ENCODE measurements at places on chromosomes 13 and 19. TPM values are rescaled to one million over a fixed set of nuclear protein-coding genes. Genes with fewer than 3 reads are reported as not detected.

Gene PLPP2
- 66.4 TPM for total RNA-seq

Gene CEACAM21
- 0.52 TPM for total RNA-seq

Gene ADPRHL1
- total RNA-seq = 6.0 TPM

Gene ZNF208
- 36.6 TPM for total RNA-seq

Gene FUT2
- total RNA-seq = 3.4 TPM

Gene BRME1
- 3.0 TPM for total RNA-seq

Gene KIRREL2
- 42.5 TPM for total RNA-seq

Gene LILRB5
- 3.1 TPM for total RNA-seq

GRCh38 chr13:59016250-59016649 lies 1147.5 kb downstream of the DIAPH3 start:
- DNase-seq = no peak

- peak; percentile 68 for DNase-seq
Observed at GRCh38 chr19:1168572-1169410, 5.3 kb downstream of the SBNO2 start.

DNA sequence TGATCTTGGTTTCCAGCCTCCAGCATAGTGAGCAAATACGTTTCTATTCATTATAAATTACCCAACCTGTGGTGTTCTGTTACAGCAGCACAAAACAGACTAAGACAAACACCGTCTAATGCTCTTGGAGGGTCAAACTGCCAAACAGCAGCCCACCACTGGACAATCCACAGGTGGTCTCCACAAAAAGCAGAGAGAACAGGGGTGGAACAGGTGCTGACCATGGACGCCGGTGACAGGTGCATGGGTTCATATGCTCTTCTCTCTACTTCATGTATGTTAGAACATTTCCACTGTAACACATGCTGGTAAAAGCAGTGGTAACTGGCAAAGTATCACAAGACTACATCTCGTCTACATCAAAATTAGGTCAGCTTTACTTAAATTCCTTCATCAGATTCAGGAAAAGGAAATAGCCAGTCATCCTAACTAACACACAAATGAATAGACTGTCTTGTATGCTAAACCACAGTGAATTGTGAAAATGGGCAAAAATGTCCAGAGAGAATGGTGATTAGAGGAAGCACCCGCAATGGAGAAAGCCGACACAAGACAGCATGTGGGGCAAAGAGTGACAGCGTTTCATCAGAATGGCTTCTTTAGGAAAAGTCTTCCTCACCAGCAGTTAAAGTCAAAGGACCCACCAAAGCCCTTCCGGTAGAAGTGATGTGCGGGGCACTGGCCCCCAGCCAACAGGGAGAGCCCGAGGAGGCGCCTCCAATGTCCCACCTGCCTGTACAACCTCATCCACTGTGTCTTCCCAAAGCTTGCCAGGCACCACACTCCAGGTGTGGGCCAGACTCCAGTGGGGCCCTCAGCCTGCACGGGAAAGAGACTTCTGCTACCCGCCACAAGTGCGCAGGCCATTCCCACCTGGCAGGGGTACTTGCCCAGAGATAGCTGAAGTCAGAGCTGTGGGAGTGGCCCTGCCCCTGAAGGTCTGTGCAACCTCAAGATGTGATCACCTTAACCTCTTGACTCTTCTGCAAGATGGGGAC lies 6.5 kb downstream of the CARS2 start:
- DNase-seq = no peak

DNA sequence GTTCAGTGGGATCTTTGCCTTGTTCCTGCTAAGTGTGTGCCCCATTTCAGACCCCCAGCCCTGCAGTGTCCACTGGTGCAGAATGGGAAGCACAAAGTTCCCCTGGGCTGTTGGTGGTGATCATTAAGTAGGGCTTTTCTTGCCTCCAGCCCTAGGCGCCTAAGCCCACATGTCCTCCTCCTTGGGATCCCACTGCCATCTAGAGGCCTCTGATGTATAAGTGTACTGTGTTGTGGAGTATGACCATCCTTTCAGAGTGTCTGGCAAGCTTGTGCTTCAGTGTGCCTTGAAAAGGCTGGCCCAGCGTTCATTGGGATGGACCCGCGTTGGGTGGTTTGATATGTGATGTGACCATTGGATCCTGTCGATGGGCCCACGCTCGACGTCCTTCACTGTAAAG lies 71.2 kb downstream of the WASF3 start:
- DNase-seq = no peak

- no peak for DNase-seq
Observed at GRCh38 chr13:19345158-19345557, 163.5 kb upstream of the TUBA3C start.

GRCh38 chr19:6971366-6971765 lies 49.9 kb downstream of the MBD3L2B start:
- no peak for DNase-seq

- no peak for DNase-seq
Observed at GRCh38 chr19:4993683-4994082, 24.8 kb downstream of the KDM4B start.

GRCh38 chr13:98648686-98649085 lies 71.8 kb upstream of the STK24 start:
- DNase-seq = no peak

- peak; percentile 28 for DNase-seq
Observed at GRCh38 chr13:40477623-40478608, 188.5 kb downstream of the FOXO1 start.

- DNase-seq = no peak
Observed at GRCh38 chr19:12979974-12980373, 10.6 kb downstream of the DAND5 start.

- no peak for DNase-seq
Observed at GRCh38 chr13:49022472-49023144, 46.9 kb downstream of the FNDC3A start.

DNA sequence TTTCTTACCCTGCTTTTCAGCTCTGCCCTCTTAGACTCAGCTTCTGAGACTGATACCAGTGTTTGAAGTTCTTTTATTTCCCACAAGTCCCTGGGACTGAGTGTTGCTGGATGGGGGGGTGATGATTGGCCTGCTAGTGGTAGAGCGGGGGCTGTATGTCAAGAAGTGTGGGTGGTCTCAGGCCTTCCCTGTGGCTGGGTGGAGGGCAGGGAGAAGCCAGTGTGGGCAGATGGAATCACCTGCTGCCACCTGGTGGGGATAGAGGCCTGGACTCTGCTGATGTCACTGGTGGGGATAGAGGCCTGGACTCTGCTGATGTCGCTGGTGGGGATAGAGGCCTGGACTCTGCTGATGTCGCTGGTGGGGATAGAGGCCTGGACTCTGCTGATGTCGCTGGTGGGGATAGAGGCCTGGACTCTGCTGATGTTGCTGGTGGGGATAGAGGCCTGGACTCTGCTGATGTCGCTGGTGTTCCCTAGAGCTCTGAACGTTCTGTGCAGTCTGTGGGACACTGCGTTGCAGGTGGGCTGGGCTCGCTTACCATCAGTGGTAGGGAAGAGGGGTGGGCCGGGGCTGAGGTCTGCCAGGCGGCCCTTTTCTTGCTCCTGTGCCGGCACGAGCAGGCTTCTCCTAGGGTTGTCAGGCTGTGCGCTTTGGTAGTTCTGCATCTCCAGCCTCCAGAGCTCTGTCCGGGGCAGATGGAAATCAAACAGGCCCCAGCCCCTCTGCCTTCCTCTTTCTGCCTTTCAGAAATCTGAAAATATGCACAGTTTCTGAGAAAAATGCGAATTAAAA lies 101.3 kb downstream of the ARHGEF7 start:
- DNase-seq = no peak

DNA sequence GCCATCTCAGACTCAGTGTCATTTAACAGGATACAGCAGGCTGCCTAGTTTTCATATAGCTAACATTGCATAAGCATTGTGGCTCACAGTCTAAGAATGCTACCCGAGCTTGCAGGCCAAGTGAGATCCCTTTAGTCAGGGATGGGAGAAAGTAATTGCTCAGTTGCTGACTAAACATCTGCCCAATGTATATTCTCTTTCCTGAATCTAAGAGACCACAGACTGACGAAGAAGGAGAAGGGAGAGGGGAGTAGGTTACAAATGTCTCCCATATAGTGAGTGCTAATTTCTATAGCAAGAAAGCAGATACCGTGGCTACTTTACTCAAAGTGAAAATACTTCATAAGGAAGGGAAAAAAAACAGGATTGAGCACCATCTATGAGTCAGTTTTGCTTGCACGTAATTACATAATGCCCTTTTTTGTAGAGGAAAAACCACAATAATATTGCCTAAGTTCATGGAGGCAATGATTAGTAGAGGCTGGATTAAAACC lies 453.9 kb downstream of the COG6 start:
- DNase-seq = no peak

- DNase-seq = no peak
Observed at GRCh38 chr19:6067975-6068374, 42.3 kb downstream of the RFX2 start.

- no peak for DNase-seq
Observed at GRCh38 chr13:65642301-65642700, 1587.8 kb downstream of the PCDH9 start.

Data from body of pancreas (tissue), 4 donors.